ENCODE measurements at places on chromosomes 4 and X. TPM values are rescaled to one million over a fixed set of nuclear protein-coding genes. Genes with fewer than 3 reads are reported as not detected.

DNA sequence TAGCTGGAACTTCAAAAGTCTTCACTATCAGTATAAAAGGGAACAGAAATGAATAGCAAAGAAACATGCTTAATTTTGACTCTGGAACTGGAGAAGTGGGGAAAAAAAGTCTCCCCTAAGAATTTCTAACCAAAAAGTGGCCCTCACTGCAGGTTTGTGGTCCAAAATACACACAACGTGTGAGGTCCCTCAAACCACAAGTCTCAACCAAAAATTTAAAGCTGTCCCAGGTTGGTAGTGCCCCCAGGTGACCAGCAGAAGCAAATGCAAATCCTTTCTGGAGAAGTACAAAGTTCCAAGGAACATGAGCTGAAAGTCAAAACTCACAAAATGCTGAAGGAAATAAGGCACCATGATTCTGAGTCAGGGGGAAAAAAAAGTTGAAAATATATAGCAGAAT, 23.6 kb upstream of the VAMP7 start:
- no peaks in the 10 kb centered on the region for H3K36me3 ChIP-seq
- H3K4me3 ChIP-seq = no peak overlapping the region
- no peak overlapping the region for H3K27ac ChIP-seq
- peak; percentile 6 for DNase-seq
- peaks cover 6% of the 10 kb centered on the region for H3K27me3 ChIP-seq
- H3K4me1 ChIP-seq = no peaks in the 10 kb centered on the region

DNA sequence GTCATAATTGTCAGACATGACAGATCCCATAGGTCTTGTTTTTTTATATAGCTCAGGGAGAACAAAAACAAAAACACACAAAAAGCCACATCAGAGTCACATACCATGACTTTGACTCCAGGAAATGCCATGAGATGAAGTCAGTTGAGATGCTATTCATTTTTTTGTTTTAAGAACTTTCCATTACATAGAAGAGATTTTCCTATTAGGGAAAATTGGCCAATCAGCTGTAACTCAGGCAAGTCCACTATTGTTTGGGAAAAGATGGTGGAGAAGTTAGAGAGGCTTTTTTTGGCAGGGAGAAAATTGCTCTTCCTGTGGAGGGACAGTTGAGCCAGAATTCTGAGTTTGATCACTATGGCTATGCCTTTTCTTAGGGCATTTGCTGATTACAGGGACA, 72.6 kb downstream of the SMARCA5 start:
- no peaks in the 10 kb centered on the region for H3K27me3 ChIP-seq
- DNase-seq = no peak
- H3K36me3 ChIP-seq = peaks cover 3% of the 10 kb centered on the region
- no peaks in the 10 kb centered on the region for H3K4me1 ChIP-seq
- H3K4me3 ChIP-seq = no peak overlapping the region
- H3K27ac ChIP-seq = no peak overlapping the region

DNA sequence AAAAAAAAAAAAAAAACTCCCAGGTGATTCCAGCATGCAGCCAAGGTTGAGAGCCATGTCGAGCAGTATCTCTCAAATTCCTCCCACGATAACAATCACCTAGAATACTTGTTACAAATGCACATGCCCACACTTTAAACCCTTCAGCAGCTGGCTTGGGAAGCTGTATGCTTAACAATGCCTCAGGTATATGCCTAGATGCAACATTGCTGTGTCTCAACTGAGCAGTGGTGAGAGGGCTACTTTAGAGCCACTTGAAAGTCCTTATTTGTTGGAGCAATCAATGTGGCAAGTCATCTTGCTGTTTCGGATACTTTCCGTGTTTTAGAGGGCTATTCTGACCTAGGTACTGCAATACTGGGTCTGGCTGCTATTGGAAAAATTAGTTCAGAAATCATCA, 487.4 kb downstream of the INPP4B start:
- peak overlapping the region; percentile 66 for H3K27ac ChIP-seq
- H3K4me1 ChIP-seq = peaks cover 88% of the 10 kb centered on the region
- H3K36me3 ChIP-seq = peaks cover 45% of the 10 kb centered on the region
- H3K4me3 ChIP-seq = no peak overlapping the region

DCUN1D4 gene
- total RNA-seq = 31.2 TPM

DNA sequence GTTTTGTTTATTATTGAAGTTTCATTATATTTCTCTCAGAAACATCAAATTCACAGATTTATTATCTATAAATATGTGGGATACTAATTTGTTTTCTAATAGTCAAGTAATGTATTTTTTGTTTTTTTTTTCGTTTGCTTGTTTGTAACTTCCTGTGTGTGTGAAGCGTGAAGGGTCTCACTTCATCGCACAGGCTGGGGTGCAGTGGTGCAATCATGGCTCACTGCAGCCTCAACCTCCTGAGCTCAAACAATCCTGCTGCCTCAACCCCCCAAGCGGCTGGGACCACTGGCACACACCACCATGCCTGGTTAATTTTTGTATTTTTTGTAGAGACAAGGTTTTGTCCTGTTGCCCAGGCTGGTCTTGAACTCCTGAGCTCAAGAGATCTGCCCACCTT, 55.1 kb downstream of the SH3RF1 start:
- no peak overlapping the region for H3K27ac ChIP-seq
- peaks cover 3% of the 10 kb centered on the region for H3K27me3 ChIP-seq
- no peaks in the 10 kb centered on the region for H3K36me3 ChIP-seq

DNA sequence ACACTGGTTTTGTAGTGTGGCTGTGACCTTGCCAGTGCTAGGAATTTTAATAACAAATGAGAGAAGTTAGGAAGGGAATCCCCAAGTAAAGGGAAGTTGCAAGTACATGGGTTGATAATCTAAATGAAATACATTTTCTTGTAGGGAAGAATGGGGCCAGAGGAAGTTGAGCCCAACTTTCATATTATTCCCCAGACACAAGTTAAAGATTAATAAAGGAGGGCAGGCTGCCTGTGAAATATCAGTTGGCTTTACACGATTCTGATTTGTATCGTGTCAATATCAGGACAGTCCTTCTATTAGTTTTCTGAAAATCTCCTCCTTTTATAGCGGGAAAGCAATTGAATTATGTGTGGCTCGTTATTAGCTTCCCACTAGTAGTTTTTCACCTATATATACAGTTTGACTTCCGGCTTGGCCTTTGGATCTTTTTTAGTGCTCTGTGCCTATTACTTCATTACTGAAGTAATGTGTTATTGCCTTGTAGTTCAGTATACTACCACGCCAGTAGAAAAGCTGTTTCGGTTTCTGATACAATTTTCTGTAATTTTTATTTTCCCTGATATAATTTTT, 1.7 kb downstream of the PDLIM5 start:
- peaks cover 5% of the 10 kb centered on the region for H3K27me3 ChIP-seq
- H3K4me3 ChIP-seq = peak overlapping the region; percentile 84
- no peak for DNase-seq
- peaks cover 29% of the 10 kb centered on the region for H3K4me1 ChIP-seq
- no peak overlapping the region for H3K27ac ChIP-seq
- peaks cover 9% of the 10 kb centered on the region for H3K36me3 ChIP-seq

GRCh38 chrX:120301960-120302359, 9.3 kb downstream of the TMEM255A start:
- DNase-seq = no peak
- H3K4me1 ChIP-seq = peaks cover 19% of the 10 kb centered on the region
- no peaks in the 10 kb centered on the region for H3K36me3 ChIP-seq
- peak overlapping the region; percentile 22 for H3K27ac ChIP-seq

- no peaks in the 10 kb centered on the region for H3K36me3 ChIP-seq
- DNase-seq = peak; percentile 16
- H3K4me1 ChIP-seq = peaks cover 14% of the 10 kb centered on the region
- H3K27me3 ChIP-seq = no peaks in the 10 kb centered on the region
- no peak overlapping the region for H3K27ac ChIP-seq
Measured at GRCh38 chr4:69830560-69831269, 29.2 kb downstream of the SULT1E1 start.

DNA sequence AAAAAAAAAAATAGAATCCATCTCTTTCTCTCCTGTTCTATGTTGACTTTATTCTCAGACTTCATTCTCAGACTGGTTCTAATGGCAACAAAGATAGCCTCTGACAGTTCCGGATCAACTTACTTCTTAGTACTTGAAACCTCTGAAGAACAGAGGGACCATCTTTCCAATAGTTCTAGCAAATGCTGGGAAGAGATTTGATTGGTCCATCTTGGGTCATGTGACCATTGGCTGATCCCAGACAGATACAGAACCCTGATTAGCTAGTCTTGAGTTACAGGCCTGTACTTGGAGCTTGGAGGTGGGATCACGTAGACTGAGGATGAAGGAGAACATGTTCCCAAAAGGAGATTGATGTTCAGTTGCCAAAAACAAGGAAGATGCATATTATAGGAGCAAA, 66.9 kb upstream of the STIM2 start:
- H3K36me3 ChIP-seq = peaks cover 4% of the 10 kb centered on the region
- H3K27me3 ChIP-seq = peaks cover 6% of the 10 kb centered on the region
- no peak overlapping the region for H3K4me3 ChIP-seq
- no peak overlapping the region for H3K27ac ChIP-seq

GRCh38 chr4:101421386-101421785, 74.1 kb upstream of the PPP3CA start:
- no peak for DNase-seq
- no peaks in the 10 kb centered on the region for H3K36me3 ChIP-seq
- peaks cover 34% of the 10 kb centered on the region for H3K4me1 ChIP-seq
- H3K27me3 ChIP-seq = peaks cover 32% of the 10 kb centered on the region

DNA sequence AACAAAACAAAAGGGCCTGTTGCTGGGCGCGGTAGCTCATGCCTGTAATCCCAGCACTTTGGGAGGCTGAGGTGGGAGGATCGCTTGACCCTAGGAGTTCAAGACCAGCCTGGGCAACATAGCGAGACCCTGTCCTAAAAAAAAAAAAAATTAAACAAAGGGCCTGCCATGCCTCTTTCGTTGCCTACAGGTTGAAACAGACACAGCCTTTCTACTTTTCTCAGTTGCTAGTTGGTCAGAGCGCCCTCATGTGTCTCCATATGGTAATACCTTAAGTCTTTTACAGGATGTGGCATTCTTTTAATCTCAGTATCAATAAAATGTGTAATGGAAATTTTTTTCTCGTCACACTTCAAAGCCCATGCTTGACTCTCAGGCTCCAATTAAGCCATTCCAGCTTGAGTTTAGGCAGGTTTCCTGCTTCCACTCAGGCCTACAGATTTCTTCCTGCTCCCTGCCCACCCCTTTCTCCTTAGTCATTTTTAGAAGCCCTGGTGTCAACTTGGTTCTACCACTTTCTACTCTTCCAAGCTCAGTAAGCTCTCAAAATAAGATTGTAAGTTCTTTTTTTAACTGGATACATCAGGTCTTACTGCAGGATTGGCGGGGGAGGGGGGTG, 4.6 kb upstream of the SOWAHD start:
- peak; percentile 67 for DNase-seq
- H3K4me3 ChIP-seq = peak overlapping the region; percentile 39
- H3K4me1 ChIP-seq = peaks cover 42% of the 10 kb centered on the region
- H3K36me3 ChIP-seq = no peaks in the 10 kb centered on the region
- H3K27ac ChIP-seq = peak overlapping the region; percentile 97
- H3K27me3 ChIP-seq = no peaks in the 10 kb centered on the region

TLR8 gene
- not detected for total RNA-seq

DNA sequence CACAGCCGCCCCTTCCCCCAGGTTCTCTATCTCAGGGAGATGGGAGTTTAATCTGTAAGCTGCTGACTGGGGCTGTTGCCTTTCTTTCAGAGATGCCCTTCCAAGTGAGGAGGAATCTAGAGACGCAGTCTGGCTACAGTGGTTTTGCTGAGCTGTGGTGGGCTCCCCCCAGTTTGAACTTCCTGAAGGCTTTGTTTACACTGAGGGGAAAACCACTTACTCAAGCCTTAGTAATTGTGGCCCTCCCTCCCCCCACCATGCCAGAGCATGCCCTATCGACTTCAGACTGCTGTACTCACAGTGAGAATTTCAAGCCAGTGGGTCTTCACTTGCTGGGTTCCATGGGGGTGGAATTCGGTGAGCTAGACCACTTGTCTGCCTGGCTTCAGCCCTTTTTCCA, 131.3 kb downstream of the FAAH2 start:
- no peaks in the 10 kb centered on the region for H3K27me3 ChIP-seq
- no peak for DNase-seq
- peaks cover 20% of the 10 kb centered on the region for H3K36me3 ChIP-seq
- no peak overlapping the region for H3K27ac ChIP-seq
- H3K4me1 ChIP-seq = no peaks in the 10 kb centered on the region
- H3K4me3 ChIP-seq = no peak overlapping the region

DNA sequence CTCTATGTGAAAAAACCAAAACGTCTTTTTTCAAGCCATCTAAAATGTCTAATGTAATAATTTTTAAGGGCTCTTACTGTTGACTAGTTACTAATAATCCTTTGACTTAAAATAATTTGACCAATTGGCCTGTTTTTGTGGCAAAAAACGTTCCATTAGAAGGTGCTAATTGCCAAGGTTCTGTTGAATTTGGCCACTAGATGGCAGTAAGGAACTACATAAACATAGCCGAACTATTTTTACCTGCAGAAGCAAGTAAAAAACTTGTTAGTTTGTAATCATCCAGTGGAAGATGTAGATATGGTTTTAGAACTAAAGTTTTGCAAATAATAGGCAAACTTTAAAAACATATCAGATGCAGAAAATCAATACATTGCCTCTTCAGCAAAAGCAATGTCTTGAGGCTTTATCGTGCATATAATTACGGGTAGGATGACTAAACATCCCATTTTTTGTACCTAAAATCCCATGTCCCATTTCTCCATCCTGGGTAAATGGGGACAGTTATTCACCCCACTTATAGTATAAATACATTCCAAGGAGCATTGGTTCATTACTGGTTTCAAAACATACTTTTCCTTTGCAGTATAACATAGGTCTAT, 57.6 kb downstream of the PROM1 start:
- H3K36me3 ChIP-seq = no peaks in the 10 kb centered on the region
- H3K4me3 ChIP-seq = no peak overlapping the region
- DNase-seq = peak; percentile 19
- H3K27ac ChIP-seq = no peak overlapping the region

- no peaks in the 10 kb centered on the region for H3K27me3 ChIP-seq
- H3K4me3 ChIP-seq = no peak overlapping the region
- peaks cover 32% of the 10 kb centered on the region for H3K4me1 ChIP-seq
- DNase-seq = peak; percentile 70
Measured at GRCh38 chr4:2714061-2714770, 41.9 kb downstream of the TNIP2 start.

ADGRG4 gene
- total RNA-seq = not detected

DNA sequence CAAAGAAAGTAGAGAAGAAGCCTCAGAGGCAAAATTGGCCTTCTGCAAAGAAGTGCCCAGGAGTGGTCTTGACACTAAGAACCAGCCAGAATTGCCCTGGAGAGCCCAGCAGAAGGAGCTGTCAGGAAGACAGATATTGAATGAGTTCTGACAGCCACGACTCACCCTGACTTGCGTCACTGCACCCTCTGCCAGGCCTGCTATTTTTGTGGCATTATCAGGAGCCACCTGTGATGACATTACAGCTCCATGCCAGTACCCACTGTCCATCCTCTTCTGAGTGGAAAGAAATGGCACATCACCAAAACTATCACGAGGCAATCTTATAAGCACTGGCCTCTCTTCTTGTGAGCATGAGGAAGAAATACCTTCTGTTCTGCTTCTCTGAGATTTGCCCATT, 67.7 kb downstream of the SMIM20 start:
- no peak for DNase-seq
- H3K4me3 ChIP-seq = no peak overlapping the region
- no peaks in the 10 kb centered on the region for H3K36me3 ChIP-seq
- no peaks in the 10 kb centered on the region for H3K27me3 ChIP-seq

- DNase-seq = no peak
- H3K36me3 ChIP-seq = peaks cover 46% of the 10 kb centered on the region
- no peak overlapping the region for H3K27ac ChIP-seq
- H3K27me3 ChIP-seq = no peaks in the 10 kb centered on the region
Measured at GRCh38 chr4:6578221-6578620, 3.2 kb downstream of the MAN2B2 start.

Measured in activated CD4-positive, alpha-beta T cell treated with anti-CD3 and anti-CD28 coated beads for 36 hours (primary cell).